Sigmoid colon (tissue), 7 donors: ENCODE measurements at places on chromosomes 7 and 10.

- no peak for DNase-seq
Measured at GRCh38 chr7:69180662-69181061, 417.6 kb upstream of the AUTS2 start.

- DNase-seq = no peak
Measured at GRCh38 chr7:142868188-142868985, 13.5 kb downstream of the EPHB6 start.

GRCh38 chr10:50275650-50276235, 24.4 kb upstream of the ASAH2 start:
- no peak for DNase-seq

DNA sequence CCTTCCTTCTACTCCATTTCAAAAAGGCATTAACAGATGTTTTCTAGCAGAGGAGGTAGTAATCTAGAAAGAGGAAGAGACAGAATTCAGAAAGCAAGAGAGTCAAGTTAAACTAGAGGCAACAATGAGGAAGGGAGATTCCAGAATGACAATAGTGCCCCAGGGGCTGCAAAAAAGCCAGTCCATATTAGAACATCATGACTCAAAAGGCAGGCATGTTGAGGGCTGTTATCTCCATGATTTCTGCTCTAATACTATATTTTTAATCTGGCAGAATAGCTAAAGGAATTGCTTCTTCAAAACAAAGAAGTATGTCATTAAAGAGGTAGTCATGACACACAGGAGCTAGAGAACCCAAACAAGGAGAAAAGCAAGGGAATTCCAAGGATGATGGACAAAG, 599.6 kb downstream of the INHBA start:
- DNase-seq = no peak

DNA sequence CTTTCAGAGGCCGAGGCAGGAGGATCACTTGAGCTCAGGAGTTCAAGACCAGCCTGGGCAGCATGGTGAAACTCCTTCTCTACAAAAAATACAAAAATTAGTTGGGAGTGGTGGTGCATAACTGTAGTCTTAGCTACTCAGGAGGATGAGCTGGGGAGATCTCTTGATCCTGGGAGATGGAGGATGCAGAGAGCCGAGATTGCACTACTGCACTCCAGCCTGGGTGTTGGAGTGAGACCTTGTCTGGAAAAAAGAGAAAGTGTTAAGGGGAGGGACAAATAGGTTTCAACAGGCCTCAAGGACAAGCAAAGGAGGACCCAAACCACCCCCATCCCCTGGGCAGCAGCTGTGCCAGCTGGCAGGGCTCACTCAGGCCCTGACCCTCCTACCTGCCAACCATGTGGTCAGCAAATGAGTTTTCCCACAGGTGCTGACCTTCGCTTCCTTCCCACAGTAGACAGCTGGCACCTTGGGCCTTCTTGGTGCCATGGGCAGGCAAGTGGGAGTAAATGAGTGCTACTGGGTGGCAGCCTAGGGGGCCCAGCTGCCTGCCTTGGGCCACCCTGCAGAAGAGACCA, 5.5 kb upstream of the PNLIPRP2 start:
- DNase-seq = no peak

GRCh38 chr10:98269435-98269912, 1.5 kb upstream of the LOXL4 start:
- DNase-seq = peak; percentile 89

DNA sequence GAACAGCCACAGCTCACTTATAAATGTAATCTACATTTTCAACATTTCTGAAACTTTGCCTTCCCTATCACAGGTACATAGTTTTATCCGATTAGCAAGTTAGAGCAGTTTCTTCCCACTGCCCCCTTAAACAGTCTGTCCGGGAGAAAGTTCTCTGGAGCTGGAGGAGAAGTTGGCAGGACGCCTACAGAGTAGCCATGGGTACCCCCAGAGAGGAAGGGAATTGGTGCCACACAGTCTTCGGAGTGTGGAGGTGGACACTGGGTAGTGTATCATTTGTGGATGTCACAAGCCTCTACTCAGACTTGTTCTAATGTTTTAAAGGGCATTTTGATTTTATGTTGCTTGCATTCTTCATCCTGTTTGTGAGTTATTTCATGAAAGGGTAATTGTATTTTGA, 39.0 kb downstream of the TAF3 start:
- no peak for DNase-seq

- no peak for DNase-seq
Measured at GRCh38 chr7:155448632-155449007, 9.3 kb upstream of the EN2 start.

DNA sequence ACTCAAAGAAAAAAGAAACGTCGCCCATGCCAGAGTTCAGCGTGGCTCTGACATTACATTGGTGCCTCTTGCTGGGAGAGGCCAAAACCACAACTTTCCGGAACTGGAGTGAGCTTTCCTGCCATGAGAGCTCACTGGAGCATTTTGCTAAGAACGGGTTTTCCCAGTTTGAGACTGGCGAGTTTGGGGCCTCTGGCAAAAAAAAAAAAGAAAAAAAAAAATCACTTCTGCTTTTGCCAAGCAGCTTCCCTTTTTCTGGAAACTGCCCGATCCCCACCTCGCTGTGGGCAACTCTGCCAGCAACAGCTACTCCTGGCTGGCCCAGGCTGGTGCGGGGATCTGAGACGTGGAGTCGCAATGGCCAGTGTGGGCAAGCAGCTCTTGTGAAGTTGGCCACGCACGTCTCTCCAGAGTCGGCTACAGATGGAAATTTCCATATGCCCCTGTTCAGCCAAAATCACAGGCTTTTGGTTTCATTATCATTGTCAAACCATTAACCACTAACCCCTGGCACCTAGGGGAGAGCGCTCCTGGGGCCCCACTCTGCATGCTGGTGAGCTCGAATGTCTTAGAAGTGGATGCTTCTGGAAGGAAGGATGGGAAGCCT, 25.7 kb downstream of the PRKAG2 start:
- DNase-seq = no peak

GRCh38 chr10:32929634-32930033, 28.4 kb downstream of the ITGB1 start:
- no peak for DNase-seq
